Activated CD4-positive, alpha-beta T cell treated with anti-CD3 and anti-CD28 coated beads, Interleukin-2, amount 50 U/mL, for 4 hours (primary cell): ENCODE measurements at places on chromosomes 13 and 19.

DNA sequence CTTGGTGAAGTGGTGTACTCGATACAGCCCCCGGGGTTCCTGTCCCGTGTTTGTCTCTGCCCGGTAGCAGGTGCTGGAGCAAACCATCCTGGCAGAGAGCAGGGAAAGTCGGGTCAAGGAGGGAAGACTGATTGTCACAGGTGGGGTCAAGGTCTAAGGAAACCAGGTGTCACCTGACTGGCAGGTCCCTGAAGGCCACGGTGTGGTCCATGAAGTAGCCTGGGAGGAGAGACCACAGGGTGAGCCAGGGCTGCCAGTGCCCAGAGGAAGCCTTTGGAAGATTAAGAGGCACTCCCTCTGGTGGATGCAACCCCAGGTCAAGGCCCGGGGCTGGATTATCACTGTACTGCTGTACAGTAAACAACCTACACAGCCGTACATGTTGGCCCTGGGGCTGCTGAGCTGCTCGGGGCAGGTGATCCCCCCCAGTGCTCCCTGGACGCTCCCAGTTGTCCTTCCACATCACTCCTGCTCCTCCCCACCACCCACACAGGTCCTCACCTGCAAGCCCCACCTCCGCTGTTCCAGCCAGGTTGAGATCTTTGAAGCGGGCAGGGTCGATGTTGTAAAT, 6.0 kb upstream of the CCER2 start:
- DNase-seq = no peak

- no peak for DNase-seq
Measured at GRCh38 chr13:59409211-59409610, 754.5 kb downstream of the DIAPH3 start.

DNA sequence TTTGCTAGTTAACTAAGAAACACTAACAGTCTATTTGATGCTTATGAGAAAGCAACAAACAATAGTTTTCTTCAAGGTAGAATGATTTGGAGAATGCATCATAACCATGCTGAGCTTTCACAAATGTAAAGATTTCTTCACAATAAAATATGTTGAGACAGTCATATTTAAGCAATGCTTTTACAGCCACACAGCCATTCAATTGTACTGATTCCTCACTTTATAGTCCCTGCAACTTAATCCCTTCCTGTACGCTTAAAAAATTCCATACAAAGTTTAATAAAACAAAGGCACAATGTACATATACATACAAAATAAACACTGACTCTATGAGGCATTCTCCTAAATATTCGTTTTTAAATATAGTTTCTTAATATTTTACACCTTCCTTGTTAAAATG, 4.7 kb upstream of the ACOD1 start:
- DNase-seq = no peak

- no peak for DNase-seq
Measured at GRCh38 chr13:33800646-33801186, 17.2 kb upstream of the RFC3 start.

- DNase-seq = no peak
Measured at GRCh38 chr13:71856548-71857043, 10.4 kb downstream of the DACH1 start.

- no peak for DNase-seq
Measured at GRCh38 chr13:103078158-103078557, 11.9 kb upstream of the SLC10A2 start.

GRCh38 chr13:45120967-45121831, 889 bp downstream of the GTF2F2 start:
- no peak for DNase-seq

DNA sequence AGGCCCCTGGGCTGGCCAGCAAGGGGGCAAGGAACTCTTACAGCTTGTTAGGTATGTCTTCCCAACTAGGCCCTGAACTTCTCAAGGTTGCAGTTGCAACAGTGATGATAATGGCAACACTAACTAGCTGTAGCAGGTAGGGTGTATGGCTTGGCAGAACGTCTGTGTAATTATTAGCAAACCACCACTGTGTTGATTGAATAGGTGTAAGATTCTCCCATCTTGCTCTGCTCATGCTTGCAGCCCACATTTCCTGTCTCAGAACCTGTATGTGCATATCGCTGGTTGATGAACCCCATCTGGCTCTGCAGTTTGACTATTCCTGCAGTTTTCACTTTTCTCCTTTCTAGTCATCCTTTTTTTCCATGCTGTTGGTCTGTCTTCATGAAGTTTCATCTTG, 178.8 kb downstream of the KATNAL1 start:
- DNase-seq = no peak

GRCh38 chr13:109468123-109468522, 318.3 kb downstream of the IRS2 start:
- no peak for DNase-seq

DNA sequence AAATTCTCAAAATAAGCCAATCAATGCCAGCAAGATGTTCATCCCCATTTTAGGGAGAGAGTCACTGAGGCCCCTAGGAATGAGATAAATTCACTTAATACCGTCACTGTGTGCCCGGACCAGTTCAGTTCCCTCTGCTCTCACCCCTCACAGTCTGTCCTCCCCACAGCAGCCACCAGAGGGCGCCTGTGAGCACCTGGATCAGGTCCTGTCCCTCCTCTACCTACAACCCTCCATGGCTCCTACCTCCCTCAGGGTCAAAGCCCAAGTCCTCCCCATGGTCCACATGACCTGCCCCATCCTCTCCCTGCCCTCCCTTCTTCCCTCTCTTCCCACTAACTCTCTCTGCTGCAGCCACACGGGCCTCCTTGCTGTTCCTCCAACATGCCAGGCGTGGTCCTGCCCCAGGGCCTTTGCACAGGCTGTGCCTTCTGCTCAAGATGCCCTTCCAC, 42.0 kb upstream of the NFIC start:
- peak; percentile 75 for DNase-seq

GRCh38 chr19:3275583-3276340, 51.3 kb downstream of the CELF5 start:
- peak; percentile 93 for DNase-seq

- DNase-seq = no peak
Measured at GRCh38 chr19:19260417-19261214, 12.5 kb downstream of the TM6SF2 start.

GRCh38 chr19:47891923-47892666, 6.0 kb upstream of the SULT2A1 start:
- no peak for DNase-seq

- DNase-seq = no peak
Measured at GRCh38 chr13:37715606-37716015, 117.0 kb upstream of the POSTN start.

GRCh38 chr13:82115391-82115790, 1766.9 kb downstream of the SLITRK1 start:
- no peak for DNase-seq

DNA sequence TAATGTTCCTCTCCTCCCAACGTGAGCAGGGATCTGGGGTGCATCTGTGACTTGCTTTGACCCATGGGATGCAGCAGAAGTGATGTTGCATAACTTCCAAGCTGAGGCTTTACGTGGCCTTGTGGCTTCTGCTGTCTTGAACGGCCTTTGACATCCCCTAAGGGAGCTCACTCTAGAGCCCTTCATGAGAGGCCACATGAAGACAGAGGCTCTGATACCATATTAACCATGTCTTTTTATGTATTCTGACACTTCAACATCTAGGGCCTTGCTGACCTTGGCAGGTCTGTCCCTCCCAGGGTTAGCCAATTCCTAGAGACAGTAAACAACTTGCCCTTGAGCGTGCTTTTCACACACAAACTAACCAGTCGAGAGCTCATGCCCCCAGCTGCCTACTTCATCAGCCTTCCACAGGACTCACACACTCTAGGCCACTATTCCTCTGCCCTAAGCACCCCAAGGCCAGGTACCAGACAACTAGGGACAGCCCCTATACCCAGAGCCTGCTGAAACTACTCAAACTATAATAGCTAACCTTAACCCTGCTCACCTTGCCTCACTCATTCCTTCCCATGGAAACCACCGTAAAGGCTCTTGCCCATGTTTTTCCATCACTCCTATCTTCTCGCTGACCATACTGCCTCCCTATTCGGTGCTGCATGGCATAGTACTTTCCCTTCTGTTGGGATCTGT, 45.4 kb downstream of the CCDC70 start:
- DNase-seq = no peak

DNA sequence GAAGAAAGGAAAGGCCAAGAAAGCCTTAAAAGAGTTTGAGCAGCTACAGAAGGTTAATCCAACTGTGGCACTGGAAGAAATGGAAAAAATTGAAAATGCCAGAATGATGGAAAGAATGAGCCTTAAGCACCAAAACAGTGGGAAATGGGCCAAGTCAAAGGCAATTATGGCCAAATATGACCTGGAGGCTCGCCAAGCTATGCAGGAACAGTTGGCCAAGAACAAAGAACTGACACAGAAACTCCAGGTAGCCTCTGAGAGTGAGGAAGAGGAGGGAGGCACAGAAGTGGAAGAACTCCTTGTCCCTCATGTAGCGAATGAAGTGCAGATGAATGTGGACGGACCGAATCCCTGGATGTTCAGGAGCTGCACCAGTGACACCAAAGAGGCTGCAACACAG, 5.1 kb downstream of the UTP14C start:
- DNase-seq = no peak

GRCh38 chr19:51065221-51065960, 499 bp upstream of the KLK13 start:
- DNase-seq = no peak

GRCh38 chr13:41136396-41137031, 3.9 kb upstream of the KBTBD6 start:
- DNase-seq = no peak

DNA sequence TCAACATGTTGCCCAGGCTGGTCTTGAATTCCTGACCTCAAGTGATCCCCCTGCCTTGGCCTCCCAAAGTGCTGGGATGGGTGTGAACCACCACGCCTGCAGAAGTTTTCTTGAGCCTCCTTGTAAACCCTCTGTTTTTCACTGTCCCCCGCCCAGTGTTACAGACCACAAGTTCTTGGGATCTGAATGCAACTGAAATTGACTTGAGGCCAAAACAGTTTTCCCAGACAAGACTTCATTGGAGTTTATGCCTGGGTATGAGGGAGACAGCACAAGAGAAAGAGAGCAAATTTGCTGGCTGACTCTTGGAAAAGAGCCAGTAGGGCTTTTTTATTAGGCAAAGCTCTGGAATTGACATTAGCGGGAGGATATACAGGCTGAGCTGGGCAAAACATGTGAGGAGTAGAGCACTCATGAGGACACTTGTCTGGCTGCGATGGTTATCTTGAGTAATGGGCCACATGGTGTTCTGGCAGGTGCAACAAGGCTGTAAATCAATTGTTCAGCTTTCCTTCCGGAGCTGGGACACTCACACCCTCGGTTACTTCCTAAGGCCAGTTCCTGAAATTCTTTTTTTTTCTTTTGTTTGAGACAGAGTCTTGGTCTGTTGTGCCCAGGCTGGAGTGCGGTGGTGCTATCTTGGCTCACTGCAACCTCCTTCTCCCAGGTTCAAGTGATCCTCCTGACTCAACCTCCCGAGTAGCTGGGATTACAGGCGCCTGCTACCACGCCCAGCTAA, 12.7 kb upstream of the HNRNPL start:
- no peak for DNase-seq

DNA sequence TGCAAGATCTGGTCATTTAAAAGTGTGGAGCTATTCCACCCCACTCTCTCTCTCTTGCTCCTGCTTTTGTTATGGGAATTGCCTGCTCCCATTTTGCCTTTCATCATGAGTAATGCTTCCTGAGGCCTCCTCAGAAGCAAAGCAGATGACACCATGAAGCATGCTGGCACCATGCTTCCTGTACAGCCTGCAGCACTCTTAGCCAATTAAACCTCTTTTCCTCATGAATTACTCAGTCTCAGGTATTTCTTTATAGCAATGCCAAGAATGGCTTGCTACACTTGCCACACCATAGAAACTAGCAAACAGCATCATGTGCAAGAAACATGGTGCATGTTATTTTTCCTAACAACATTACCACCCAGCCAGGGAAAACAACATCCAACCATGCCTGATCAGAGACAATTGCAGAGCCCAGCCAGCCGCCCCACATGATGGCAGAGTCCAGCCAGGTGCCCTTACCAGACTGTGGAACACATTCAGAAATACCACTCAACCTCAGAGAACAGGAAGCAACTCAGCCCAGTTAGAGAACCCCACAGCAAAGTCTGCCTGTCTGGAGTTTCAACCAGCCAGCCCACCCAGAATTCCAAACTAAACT, 36.9 kb downstream of the SYDE1 start:
- DNase-seq = no peak

- no peak for DNase-seq
Measured at GRCh38 chr13:112247471-112248405, 128.4 kb upstream of the SPACA7 start.

DNA sequence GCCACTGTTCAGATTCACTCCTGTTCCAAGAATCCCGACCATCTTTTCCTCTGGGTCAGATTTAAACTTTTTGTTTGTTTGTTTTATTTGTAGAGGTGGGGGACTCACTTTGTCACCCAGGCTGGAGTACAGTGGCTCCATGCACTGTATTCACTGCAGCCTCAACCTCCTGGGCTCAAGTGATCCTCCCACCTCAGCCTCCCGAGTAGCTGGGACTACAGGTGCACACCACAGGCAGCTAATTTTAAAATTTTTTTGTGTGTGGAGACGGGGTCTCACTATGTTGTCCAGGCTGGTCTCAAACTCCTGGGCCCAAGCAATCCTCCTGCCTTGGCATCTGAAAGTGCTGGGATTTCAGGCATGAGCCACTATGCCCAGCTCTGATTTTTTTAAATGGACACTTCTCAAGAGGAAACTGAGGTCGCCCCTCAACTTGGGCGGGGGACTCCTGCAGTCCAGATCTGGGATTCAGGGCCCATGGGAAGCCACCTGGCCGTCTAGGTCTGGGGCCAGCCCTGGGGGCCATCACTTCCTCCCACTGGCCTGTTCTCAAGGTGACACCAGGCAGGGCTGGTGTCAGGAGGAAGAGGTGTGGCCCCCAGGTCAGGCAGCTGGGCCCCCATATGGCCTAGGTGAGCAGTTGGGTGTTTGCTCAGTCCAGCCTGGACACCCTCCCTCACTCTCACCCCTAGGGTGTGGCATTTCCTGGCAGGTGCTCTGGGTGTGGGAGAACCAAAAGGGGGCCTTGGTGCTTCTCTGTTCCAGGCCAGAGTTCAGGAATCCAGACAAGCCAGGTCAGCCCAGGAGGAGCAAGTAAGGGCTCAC, 1.3 kb downstream of the B3GNT3 start:
- DNase-seq = no peak

- DNase-seq = no peak
Measured at GRCh38 chr19:38701455-38702063, 42.7 kb downstream of the CAPN12 start.

DNA sequence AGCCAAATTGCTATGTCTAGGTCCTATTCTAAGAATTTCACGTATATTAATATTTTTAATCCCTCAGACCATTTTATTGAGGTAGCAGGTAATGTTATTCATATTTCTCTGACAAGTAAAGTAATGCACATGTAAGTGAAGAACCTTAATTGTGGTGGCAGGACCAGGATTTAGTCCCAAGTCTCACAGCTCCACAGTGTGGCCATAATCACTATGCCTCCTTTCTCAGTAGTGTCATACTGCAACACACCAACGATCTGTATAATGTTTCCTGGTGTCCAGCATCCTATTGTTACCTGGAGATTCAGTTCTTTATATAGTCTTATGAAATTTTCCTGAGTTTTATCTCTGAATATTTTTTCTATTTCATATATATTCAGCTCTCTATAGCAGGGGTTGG, 340.3 kb downstream of the OLFM4 start:
- DNase-seq = no peak
